ENCODE measurements at places on chromosomes 1 and 21. TPM values are rescaled to one million over a fixed set of nuclear protein-coding genes. Genes with fewer than 3 reads are reported as not detected.

Gene SELL
- total RNA-seq, result not detected

Gene CRYBG2
- 0.02 TPM for total RNA-seq

Gene SYPL2
- 0.24 TPM for total RNA-seq

Gene OR14K1
- total RNA-seq, result not detected

Gene NHLH2
- total RNA-seq, result 0.07 TPM

Gene IFNAR1
- total RNA-seq, result 20.5 TPM

Gene SRSF4
- 31.3 TPM for total RNA-seq

Gene GCSAML
- total RNA-seq, result 0.10 TPM

Gene KCNJ15
- 0.16 TPM for total RNA-seq

Gene CD101
- total RNA-seq, result not detected

Gene TFF2
- not detected for total RNA-seq

Gene RAB3B
- total RNA-seq, result 7.4 TPM

Gene SMIM11
- total RNA-seq, result 3.4 TPM

Gene GJC2
- total RNA-seq, result 16.8 TPM

Gene SLC9C2
- total RNA-seq, result not detected

Gene HPCAL4
- not detected for total RNA-seq

Gene KRTAP6-2
- not detected for total RNA-seq

Gene MEX3A
- total RNA-seq, result 11.2 TPM

Gene CD1B
- total RNA-seq, result not detected

Gene IL19
- total RNA-seq, result not detected

Gene FCRL2
- total RNA-seq, result not detected

Gene LRRN2
- total RNA-seq, result 2.4 TPM

Gene PTBP2
- 11.8 TPM for total RNA-seq

Gene TMEM61
- not detected for total RNA-seq

Gene S100B
- not detected for total RNA-seq

Gene GJB4
- total RNA-seq, result not detected

Gene DNAJB4
- 44.5 TPM for total RNA-seq

Gene LCE1A
- total RNA-seq, result not detected

Gene SLFNL1
- total RNA-seq, result 0.17 TPM

Gene DNALI1
- not detected for total RNA-seq

Gene OMA1
- 13.6 TPM for total RNA-seq

Gene TRIM58
- not detected for total RNA-seq

Gene LRRC38
- not detected for total RNA-seq

Gene CFHR5
- not detected for total RNA-seq

Gene NOS1AP
- total RNA-seq, result 2.4 TPM

Gene CDC20
- total RNA-seq, result 190 TPM

Gene FYB2
- total RNA-seq, result 0.14 TPM

Gene SLAMF6
- not detected for total RNA-seq

Gene NKAIN1
- 3.3 TPM for total RNA-seq

Gene PRKAA2
- 4.0 TPM for total RNA-seq

Gene SPRR5
- total RNA-seq, result not detected

Gene ERICH3
- total RNA-seq, result not detected
